ENCODE measurements at places on chromosomes 11 and 22.

DNA sequence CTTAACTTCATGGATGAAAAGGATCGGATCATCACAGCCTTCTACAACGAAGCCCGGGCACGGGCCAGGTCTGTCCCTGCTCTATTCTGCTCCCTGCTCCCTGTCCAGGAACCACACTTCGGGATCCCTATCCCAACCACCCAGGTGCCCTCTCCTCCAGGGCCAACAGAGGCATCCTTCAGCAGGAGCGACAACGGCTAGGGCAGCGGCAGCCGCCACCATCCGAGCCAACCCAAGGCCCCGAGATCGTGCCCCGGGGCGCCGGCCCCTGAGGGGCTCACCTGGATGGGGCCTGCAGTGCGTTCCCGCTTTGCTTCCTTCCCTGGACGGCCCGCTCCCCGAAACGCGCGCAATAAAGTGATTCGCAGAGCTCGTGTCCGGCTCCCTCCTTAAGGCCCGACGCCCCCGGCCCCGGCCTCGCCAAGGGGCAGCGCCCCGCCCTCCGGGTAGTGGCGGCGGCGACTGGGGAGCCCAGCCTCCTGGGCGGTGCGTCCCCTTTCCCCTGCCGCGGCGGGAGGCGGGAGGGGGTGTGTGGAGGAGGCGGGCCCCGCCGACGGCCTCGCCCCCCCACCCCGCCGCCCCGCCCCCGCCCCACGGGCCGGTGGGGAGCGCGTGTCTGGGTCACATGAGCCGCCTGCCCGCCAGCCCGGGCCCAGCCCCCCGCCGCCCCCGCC, at the start of gene VEGFB:
TSS of gene VEGFB (plus strand) at position 672 of the 674 bp plus-strand sequence. CDS start 250 bp downstream, outside the sequence.
- no peak for DNase-seq

DNA sequence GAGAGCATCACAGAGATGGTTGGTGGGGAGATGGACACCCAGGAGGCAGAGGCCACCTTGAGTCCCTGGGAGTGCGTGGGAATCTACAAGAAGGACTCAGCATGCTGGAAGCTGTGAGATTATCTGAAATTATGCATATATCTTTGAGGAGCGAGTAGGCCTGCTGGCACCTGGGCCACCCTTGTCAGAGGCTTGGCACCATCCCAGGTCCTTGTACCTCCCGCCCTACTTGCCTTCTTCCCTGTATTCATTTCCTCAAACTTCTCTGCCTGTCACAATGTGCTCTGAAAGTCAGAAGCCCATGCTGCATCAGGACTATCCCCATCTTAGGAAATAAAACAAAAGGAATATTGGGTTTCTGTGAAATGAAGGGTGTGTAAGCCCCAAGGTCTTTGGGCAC, 133.0 kb upstream of the CSNK2A3 start:
- DNase-seq = no peak

DNA sequence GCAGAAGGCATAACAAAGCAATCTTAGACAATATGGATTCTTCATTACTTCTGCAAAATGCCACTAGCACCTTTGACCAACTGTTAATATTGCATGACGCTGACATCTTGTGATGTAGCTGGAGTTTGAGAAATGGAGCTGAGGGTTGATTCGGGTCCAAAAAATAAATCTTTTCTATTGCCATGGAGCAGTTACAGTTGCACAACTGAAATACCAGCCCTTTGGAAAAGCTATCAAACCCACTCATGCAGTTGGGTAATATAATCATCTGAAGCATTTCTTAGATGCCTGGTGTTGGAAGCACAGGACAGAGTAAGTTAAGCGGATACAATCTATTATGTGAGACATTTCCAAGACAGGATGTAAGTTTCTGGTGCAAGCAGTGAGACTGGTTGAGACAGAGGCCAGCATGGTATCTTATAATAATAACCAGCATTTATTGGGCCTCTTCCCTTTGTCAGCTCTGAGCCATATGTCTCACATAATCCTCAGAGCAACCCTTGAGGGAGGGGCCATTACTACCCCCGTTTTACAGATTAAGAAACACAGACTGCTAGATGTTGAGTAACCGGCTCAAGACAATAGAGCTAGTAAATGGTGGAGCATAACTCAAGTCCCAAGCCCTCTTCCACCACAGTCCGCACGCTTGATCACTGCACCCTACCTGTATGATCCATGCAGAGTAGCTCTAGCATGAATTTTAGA, 74.9 kb upstream of the CAPRIN1 start:
- no peak for DNase-seq

DNA sequence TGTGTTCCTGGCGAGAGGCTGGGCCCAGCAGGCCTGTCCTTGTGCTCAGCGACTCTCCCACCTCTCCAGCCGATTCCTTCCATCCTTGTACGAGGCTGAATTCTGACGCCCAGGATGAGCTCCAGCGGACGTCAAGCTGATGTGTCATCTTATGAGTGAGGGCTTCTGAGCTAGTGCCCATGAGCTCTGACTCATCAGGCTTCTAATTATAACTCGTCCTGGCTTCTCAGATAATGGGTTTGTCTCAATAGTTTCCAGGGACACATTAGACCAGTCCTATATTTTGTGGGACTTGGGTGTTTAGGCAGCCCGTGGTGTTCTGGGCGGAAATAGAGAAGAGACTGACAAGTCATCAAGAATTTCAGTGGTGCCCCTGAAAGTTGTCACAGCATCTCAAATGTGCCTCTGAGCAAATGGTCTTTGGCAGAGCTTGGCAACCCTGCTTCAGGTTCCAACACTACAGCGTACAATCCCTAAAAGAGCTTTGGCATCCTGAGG, 108.2 kb upstream of the CD44 start:
- DNase-seq = no peak

DNA sequence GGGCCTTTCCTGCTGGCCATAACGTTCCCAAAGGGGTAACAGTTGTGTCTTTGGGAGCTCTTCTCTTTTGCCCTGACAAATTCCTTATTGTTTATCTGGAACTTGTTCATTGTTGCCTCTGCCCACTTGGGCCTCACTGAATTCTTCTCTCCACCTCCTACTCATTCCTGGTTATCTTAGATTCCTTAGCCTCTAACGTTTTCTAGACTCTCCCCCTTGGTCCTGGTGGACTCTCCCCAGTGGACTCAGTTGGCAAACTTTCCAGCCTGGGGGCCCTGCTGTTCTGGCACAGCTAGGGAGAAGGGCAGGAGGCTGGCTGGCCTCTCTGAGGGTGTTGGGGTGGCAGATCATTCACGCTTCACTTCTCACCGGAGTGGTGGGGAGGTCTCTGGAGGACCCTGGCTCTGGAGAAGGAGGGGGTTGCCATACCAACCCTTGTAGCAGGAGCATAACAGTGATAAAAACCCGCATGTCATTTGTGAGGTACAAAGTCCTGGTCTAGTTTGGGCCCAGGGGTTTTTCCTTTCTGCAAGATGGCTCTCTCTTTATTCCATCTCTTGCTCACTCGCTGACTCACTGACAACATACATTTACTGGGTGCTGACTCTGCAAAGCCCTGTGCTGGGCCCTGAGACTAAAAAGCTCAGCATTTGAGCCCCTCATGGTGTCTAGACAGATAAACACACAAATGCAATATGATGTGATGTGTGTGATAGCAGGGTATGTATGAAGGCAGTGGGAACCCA, 39.7 kb downstream of the YWHAH start:
- no peak for DNase-seq

DNA sequence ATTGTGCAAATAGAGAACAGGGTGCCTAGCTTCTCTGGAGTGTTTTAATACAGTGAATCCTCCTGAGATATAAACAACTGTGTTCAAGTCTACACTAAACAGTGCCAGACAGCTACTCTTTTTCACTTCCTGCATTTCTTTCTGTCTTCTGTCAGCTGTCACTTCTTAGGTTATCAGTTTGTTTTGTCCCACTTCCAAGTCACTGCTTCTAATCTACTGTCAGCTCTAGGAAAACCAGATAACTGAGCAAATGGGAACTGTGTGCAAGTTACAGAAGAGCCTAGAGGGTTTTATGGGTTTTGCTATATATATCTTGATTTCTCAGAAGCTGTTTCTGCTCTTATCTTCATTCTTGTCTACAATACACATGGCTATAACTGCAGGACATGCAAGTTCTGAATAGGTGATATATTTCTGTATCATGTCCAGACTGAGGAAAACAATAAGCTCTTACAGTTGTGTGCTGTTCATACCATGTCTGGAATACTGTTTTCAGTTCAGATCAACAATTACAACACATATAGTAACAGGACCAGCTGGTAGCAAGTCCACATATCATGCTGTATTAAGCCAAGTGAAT, 5.8 kb downstream of the PITPNB start:
- no peak for DNase-seq

GRCh38 chr11:80107415-80107814, 666.6 kb upstream of the TENM4 start:
- no peak for DNase-seq

DNA sequence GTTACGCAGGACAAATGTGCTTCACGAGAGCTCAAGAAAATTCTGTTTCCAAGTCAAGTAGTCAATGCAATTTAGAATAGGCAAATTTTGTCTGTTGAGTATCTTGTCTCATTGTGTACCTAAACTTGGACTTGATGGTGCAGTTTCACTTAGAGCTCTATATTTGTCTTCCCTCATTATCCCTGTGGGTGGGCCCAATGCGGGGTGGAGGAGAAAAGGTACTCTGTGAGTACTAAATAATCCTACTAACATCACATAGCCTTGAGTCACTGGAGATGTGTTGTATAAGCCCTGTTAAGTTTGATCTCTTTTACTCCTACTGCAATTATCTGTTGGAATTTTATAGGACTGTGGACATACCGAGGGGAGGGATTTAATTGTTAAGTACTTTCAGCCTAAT, 331.2 kb downstream of the METTL15 start:
- DNase-seq = no peak

DNA sequence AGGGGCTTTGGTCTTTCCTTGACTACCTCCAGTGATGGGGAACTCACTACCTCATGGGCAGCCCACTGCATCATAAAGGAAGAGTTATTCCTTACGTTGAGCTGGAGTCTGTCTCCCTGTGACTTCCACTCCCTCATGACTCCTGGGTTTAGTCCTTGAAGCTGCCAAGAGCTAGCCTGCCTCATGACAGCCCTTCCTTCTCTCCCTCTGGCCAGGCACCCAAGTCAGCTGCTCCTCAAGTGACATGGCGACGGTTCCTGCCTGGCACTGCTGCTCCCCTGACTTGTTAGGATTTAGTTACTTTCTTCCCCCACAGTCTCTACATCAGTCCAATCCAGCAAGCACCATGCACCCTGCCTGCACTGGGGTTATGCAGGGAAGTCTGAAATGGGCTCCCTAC, 196.1 kb upstream of the TBCEL start:
- no peak for DNase-seq

DNA sequence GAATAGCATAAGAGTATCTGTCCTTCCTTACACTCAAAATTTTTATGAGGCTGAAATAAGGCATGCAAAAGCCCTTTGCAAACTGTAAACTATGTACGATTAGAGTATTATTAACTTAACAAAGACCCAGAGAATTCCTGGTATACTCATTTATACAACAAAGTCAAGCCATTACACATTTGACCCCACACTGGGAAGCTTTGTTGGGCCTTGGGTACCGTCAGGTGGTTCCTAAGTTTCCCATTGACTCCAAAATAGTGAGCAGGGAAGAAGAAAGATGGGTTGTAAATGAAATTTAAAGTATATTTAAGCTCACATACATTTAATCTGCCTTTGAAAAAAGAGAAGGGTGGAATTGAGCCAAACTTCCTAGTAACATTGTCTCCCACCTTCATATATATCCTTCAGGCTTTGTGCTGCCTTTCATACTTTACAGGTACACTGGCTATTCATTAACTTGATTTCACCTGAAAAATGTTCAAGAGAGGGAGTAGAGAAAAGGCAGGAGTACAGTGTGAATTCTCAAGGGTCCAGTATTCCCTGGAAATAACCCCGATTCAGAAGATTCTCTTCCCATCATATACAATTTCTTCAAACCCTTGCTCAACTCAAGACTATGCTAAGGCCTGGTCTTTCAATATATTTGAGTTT, 68.6 kb downstream of the SOX6 start:
- DNase-seq = no peak

GRCh38 chr11:134887896-134888295, 475.9 kb upstream of the B3GAT1 start:
- DNase-seq = no peak

- DNase-seq = no peak
These were observed 6.0 kb upstream of the MAPK11 start for GRCh38 chr22:50276143-50276542.

- no peak for DNase-seq
These were observed 33.3 kb downstream of the DENND5A start for GRCh38 chr11:9231848-9232177.

- no peak for DNase-seq
These were observed 23.0 kb downstream of the TSKU start for GRCh38 chr11:76806131-76806530.

DNA sequence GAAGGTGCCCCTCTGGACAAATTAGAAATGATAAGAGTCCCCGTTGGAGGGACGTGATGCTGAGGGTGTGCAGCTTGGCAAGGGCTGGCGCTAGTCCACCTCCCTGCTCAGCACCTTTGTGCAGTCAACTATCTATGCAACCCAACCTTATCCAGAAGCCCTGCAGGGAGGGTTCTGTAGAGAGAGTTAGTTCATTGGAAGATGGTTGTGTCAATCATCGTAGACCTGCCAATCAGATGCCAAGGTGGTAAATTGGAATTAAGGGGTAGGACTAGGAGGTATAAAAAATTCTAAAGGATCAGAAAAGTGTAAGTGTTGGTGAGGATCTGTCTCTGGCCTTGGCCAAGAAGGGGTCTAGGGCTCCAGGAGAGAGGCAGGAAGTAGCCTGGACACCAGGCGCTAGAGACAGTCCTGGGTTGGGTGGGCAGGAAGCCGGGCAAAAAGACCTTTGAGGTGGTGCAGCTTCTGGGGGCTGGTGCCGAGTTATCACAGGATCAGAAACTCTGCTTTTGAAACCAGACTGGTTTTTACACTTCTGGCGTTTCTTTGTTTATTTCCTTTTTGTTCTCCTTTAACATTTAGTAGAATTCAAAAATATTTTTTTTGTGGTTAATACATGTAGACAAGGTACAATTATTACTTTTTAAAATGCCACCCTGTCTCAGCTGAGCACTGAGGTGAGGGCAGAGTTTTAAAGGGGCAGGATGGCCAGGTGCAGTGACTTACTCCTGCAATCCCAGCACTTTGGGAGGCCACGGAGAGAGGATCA, 1.6 kb downstream of the C1QTNF6 start:
- no peak for DNase-seq

GRCh38 chr11:118012083-118012669, 26.0 kb downstream of the IL10RA start:
- no peak for DNase-seq

- DNase-seq = no peak
These were observed 101.1 kb upstream of the SLC22A12 start for GRCh38 chr11:64489831-64490441.

GRCh38 chr11:31500560-31500959, 8.9 kb downstream of the IMMP1L start:
- DNase-seq = no peak

GRCh38 chr11:116911976-116912734, 74.7 kb upstream of the APOA1 start:
- no peak for DNase-seq

GRCh38 chr11:86790195-86790725, 10.1 kb upstream of the PRSS23 start:
- DNase-seq = no peak

GRCh38 chr11:131393691-131394090, 23.3 kb downstream of the NTM start:
- no peak for DNase-seq

GRCh38 chr22:47901911-47902310, 1139.5 kb downstream of the TBC1D22A start:
- DNase-seq = no peak
